Stimulated activated CD4-positive, alpha-beta T cell treated with anti-CD3 and anti-CD28 coated beads, Interleukin-1b, Interleukin-23, amount 100 ng/mL, for 48 hours (primary cell): ENCODE measurements at places on chromosomes 3 and 15.

DNA sequence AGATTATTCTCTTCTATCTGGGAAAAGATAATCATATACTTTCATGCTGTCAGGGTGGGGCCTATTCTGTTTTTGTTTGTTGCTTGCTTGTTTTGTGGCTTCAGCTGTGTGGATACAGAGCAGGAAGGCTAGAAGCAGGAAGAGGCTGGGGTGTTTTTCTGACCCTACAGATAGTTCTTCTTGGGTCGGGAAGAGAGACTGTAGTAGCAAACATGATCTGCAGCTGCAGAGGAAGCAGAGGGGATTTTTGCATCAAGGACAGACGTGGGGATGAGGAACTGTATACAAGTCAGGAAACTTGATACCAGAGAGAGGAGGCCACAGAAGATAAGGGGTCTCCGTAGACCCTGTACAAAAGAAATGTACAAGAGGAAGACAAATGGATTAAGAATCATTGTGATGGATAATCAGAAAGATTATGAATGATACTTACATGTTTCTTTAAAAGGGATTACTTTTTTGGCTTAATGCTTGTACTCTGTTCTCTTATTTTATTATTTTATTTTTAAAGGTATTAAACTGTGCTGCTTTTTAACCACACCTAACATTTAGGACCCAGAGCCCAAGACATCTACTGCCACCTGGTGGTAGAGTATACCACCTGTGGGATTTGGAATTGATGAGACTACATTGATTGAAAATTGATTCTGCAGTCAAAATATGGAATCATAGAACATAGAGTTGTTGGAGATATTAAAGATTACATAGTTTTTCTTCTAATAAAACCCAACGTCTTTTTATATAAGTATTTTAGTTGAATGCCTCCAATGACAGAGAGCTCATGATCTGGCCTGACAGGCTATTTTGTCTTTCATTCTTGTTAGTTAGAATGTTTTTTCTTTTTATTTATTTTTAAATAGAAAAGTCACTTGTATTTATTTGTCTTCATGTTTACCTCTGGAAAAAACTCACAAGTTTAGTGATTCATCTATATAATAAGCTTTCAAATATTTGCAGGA is 87.3 kb upstream of the ROPN1 start:
- peak; percentile 4 for DNase-seq

DNA sequence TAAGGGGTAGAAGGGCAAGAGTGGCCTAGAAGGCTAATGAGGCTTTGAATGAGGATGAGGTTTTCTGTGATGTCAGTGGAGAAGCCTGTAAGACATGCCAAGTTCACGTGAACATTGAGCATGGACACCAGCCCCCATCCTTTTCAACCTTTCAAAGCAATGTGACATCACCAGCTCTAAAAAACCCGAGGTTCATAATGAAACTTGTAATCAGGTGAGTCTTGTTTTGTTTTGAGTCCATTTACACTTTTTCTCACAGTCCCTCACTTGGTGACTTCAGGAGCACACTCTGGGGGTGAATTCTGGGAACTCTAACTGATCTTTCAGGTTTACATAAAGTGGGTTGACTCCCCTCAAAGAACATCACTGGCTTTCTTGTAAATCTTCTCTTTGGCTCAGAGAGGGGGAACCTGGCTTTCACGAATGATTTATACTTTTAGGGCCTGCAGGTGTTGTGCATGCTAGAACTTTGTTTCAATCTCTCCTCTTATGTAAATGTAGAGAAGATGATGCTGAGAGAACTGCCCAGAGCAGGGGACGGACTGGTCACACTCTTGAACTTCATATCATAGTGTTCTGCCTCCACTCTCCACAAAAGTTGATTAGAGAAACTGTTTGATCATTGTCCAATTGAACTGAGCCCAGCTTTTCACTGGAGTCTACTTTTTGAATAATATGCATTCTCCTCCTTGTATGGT is 224.7 kb upstream of the SATB1 start:
- DNase-seq: peak; percentile 79

DNA sequence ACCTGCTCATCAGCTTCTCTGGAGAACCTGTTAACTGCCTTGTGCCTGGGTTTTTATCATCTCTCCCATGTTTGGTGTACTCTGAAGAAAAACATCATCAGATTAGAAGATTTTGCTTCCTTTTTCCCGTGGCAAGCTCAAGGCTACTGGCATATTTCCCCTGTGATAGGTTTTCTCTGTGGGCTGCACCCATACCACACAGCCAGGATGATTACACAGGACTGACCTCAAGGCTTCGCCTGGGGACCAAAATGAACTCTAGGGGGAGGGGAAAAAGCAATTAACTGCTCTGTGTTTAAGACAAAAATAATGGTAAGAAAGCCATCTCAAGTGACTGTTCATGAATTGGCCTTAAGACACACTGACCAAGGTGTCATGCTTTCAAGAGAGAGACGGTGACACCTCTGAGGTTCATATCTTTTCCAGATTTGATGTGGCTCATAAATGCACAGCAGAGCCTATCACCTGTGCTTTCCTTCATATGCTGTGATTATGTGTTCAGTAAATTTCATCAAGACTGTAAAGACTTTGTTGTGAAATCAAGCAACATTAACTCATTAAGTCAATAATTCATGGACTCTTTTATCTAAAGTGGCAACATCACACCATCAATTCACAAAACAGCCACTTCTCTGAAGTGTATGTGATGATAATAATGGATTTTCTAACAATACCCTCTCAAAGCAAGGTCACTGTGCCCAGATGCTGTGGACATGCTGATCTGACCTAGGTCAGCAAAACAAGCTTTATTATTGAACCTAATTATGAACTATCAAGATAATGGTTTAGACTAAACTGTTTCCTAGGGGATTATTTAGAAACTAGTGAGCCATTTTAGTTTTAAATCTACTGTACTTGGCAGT is 427.9 kb downstream of the WDR72 start:
- DNase-seq: no peak

DNA sequence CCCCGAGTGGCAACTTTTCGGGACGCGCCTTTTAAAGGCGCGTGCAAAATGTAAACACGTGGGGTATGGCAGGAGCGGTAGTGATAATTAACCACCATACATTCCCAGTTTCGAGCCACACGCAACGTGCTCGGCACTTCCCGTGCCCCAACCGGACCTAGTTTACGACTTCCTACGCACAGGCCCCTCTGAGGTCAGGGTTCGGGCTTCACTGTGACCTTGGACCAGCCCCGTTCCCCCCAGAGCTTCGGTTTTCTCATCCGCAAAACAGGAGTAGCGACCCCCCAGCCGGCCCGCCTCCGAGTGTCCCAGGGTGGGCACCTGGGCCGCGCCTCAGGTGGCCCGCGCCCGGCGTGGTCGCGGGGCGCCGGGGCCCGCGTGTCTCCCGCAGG is 451 bp downstream of the CHCHD4 start:
- peak; percentile 66 for DNase-seq

DNA sequence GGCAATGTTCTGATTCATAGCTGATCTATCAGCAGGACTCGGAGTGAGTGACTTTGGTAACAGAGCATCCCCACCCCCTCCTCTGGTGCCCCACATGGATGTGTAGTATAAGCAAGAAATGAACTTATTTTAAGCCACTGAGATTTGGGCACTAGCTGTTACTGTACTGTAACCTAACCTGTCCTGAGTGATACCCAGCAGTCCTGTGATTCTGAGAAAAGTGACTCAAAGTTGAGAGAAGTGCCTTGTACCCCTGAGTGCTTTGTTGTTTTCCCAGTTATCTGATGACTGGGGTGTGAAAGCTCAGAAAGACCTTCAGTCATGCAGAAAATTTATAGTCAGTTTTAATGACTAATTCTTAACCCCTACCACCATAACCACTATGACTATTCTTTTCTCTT is 439.9 kb upstream of the RBMS3 start:
- peak; percentile 72 for DNase-seq

GRCh38 chr15:100484443-100484842 is 44.3 kb downstream of the CERS3 start:
- DNase-seq: no peak

GRCh38 chr3:7484636-7485035 is 623.7 kb downstream of the GRM7 start:
- no peak for DNase-seq

DNA sequence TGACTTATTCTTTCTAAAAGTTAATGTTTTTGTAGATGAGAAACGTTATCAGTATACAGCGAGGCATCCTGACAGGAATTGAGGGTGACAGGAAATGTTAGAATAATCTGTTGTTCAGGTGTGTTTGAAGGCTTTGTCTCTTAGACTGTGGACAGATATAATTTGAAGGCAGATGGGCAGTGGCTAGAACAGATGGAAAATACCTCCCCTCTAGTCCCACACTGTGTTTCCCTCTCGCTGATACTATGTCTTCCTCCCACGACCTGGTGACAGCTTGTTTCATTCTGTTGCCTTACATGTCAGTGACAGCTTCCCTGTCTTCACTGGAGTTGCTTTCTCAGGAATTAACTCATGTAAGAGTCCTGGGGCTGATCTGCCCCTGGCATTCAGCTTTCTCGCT is 125.3 kb downstream of the MYRIP start:
- no peak for DNase-seq

GRCh38 chr15:45228931-45229330 is 23.1 kb upstream of the SLC28A2 start:
- no peak for DNase-seq
